Right hindlimb (tissue), 1 donor: ENCODE measurements at places on chromosomes 16 and 17.

GRCh38 chr16:90001761-90002503 is 17.3 kb downstream of the DBNDD1 start:
- DNase-seq: no peak

DNA sequence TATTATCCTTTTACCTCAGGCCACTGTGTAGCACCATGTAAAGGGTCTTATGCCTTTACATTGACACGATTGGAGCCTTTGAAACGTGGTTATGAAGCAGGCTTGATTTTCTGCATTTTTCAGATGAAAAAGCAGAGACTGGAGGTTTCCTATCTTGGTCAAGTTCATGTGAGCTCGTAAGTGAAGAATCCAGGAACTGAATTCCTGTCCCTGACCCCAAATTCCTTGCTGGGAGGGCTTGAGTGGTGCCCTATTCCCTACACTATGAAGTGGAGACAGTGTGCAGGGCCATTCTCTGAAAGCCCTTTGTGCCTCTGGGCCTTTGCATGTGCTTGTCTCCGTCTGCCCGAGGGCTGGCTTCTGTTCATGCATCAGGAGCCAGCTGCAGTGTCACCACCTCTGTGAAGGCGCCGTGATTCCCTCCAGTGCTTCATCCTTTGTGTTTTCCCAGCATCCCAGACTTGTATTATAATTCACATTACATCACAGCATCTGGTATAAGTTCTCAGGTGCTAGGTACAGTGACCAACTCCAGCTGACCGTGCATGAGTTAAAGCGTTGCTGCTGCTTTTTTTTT is 181.1 kb downstream of the SNX29 start:
- DNase-seq: no peak

GRCh38 chr17:46046957-46047356 is 47.9 kb downstream of the STH start:
- no peak for DNase-seq

- DNase-seq: no peak
Measured at GRCh38 chr16:61547626-61548025, 488.6 kb downstream of the CDH8 start.

DNA sequence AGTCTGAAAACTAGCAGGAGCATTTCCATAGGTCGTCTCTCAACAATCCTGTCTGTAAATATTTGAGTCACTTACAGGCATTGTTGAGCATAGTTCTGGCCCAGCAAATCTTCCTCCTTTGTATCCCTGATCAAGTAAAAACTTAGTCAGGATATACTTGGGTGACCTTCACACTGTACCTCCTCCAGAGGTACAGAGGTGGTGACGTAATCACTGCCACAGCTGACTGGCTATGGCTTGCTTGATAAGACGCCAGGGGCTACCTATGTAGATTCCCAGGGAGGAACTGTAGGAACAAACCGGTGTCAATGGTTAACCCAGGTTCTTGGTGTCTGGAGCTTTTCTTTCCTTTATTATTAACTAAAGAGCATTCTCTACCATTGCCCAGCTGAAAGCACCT is at the start of gene KCNJ16:
KCNJ16 (plus strand) TSS at position 270 of the 400 bp plus-strand sequence. CDS start 56,863 bp downstream, outside the sequence.
- DNase-seq: no peak

DNA sequence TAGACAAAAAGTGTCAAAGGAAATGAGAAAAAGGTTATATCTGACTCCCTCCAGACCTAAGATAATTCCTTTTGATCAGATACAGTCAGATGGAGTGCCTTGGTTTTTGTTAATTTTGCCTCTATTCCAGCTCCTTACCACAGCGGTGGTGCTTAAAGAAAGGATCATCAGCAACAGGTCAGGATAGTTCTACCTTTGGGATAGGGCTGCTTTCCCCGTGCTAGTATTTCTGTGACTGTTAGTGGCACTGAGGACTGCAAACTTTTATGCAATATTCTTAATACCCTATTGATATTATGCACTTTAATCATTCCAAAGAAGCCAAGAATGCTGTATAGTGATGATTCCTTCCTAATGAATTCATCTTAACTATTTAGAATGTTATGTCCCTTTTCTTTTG is 24.5 kb downstream of the NQO1 start:
- DNase-seq: no peak

GRCh38 chr17:76039121-76039520 is 12.0 kb upstream of the EVPL start:
- no peak for DNase-seq

- peak; percentile 85 for DNase-seq
Measured at GRCh38 chr17:40556884-40557414, 8.3 kb downstream of the CCR7 start.

DNA sequence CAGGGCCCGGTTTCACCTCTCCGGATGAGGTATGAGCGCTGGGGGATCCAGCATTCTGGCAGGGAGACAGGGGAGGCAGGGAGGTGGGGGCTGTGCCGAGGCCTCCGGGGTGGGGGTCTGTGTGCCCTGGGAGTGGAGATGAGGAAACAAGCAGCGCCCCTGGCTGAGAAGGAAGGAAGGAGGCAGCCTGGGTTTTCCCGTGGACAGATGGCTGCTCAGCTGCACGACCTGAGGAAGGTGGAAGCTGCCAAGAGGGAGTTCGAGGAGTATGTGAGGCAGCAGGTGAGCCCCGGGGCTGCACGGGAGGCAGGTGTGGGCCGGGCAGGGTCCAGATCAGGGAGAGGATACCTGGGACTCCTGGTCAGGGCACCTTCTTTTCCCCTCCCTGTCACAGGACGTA is 4.3 kb downstream of the RNF112 start:
- no peak for DNase-seq

DNA sequence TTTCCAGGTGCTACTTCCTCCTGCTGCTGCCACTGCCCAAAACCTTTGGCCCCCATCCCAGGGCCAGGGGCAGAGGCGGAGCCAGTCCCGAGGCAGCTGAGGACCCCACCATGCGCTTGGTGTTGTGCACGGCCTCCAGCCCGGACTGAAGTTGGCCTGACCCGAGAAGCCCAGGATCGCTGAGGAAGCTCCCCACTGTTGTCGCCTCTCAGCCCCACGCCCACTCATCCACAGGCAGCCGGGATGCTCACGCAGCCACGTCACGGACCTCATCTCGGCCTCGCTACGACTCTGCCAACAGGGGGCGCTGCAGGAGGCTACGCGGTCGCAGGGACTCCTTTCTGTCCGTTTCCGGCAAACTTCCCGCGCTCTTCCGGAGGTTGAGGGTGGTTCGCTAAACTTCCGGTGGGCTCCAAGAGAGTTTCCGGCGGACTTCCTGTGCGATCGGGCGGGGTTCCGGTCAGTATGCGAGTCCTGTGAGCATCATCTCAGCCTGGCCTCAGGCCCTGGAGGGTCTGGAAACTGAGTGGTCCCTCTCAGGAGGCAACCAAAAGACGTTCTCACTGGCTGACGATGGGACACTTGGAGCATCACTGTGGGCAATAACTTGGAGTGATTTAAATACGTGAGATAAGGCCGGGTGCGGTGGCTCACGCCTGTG is 12.4 kb downstream of the ZG16B start:
- DNase-seq: peak; percentile 64

DNA sequence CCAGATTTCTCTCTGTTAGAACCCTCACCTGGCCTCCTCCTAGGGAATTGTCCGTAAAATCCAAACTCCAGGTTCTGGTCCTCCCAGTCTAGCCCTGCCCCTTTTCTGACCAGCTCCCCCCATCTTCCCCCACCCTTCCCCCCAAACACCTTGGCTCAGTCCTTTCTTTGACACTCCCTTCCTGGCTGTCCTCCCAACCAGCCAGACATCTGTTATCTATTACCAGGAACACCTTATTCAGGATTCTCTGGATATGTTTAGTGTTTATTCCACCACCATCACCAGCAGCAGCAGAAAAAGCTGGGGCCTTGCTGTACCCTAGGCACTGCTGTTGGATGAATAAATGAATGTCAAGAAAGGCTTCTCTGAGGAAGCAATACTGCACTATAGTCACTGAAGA is 4.0 kb upstream of the CMTM3 start:
- DNase-seq: no peak

GRCh38 chr17:50146230-50146926 is 4.1 kb downstream of the PPP1R9B start:
- DNase-seq: peak; percentile 18

GRCh38 chr17:27320222-27320560 is 26.3 kb downstream of the WSB1 start:
- no peak for DNase-seq

GRCh38 chr16:55043499-55043898 is 112.8 kb downstream of the IRX5 start:
- DNase-seq: no peak

- no peak for DNase-seq
Measured at GRCh38 chr17:7572338-7572587, 7.2 kb upstream of the CD68 start.

GRCh38 chr17:17978481-17979424 is 6.1 kb downstream of the DRC3 start:
- no peak for DNase-seq

GRCh38 chr17:63040816-63041215 is 74.8 kb downstream of the TANC2 start:
- DNase-seq: no peak

DNA sequence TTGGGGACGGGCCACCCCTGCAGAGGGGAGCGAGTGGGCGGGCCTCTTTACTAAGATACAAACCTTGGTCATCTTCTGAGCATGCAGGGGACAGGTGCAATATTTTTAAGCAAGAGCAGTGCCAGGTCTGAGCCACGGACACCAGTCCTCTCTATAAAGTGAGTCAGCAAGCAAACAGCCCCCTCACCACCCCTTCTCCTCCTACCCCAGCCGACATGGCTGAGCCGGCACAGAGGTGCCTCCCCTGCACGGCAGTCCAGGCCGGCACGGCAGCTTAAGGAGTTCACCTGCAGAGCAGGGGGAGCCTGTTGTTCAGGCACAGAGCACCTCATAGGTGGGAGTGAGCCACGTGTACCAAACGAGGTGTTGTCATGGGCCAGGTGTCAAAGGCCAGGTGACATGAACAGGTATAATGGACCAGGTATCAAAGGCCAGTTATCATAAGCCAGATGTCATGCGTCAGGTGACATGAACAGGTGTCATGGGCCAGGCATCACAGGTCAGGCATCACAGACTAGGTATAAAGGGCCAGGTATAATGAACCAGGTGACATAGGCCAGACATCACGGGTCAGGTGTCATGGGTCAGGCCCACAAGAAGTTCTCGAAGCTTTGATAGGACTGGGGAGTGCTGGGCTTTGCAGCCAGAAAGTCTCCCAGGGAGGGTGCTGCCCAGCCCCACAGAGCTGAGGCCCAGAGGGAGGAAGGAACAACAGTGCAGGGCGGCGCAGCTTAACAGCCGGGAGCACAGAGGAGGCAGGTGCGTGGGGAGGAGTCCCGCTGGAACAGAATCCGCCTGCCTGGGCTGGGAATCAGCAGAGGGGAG is 42.6 kb upstream of the ZNF469 start:
- DNase-seq: no peak

GRCh38 chr16:13951611-13952010 is 31.7 kb downstream of the ERCC4 start:
- DNase-seq: no peak

- DNase-seq: no peak
Measured at GRCh38 chr17:33469421-33469820, 176.3 kb upstream of the ASIC2 start.

GRCh38 chr16:5042574-5043171 is 8.9 kb upstream of the NAGPA start:
- no peak for DNase-seq

DNA sequence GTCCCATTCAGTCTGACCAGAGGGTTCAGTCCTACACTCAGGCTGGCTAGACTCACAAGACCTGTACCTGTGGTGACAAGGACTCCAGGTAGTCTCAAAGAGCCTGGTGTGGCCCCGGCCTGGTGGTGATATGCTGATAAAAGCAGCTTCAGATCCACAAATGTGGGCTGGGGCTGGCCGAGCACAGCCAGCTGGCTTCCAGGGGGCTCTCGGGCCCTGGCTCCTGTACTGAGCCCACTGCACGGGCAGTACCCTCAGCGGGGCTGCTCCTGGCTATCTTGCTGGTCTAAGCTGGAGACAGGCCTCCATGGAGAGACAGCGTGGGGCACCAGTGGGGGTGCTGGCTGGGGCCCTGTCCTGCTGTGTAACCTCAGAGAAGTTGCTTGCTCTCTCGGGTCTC is 4.3 kb downstream of the SMIM5 start:
- DNase-seq: no peak

- DNase-seq: peak; percentile 42
Measured at GRCh38 chr17:69523244-69523861, 108.9 kb downstream of the MAP2K6 start.

DNA sequence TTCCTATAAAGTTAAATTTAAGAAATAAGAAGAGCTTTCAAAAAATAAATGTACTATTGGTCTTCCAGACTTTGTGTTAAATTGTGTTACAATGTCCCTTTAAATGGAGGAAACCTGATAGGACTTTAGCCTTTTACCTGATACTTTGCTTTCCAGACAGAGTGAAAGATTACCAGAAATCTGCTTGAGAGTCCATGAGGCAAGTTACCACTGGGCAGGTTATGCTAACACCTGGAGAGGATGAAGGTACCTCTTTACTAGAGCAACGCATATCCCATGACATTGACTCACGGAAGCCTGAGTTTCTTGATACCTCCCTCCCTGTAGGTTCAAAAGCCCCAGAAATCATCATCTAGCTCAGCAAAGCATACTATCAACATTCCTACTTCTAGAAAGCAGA is 143.9 kb upstream of the C17orf78 start:
- no peak for DNase-seq

GRCh38 chr17:1931844-1932579 is 93.1 kb downstream of the RTN4RL1 start:
- peak; percentile 81 for DNase-seq

- DNase-seq: peak; percentile 36
Measured at GRCh38 chr17:81365601-81366585, 29.4 kb upstream of the BAHCC1 start.

- no peak for DNase-seq
Measured at GRCh38 chr16:28318042-28318744, 25.9 kb downstream of the SBK1 start.

DNA sequence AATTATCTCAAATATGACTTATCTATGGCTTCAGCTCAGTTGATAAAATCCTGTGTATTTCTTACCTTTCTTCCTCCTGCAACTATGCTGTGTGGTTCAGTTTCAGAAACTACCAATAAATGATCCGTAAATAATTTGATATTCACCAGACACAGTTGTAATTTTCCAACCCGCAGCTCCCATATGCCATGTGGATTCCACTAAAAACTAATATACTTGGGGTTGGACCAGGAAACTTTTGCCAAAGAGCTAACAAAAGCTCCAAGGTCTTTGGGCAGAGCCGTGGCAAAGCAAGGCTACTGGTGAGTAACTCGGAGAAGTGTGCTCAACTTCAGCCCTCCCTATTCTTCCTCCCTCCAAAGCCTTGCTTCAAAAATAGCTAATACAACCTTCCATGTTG is 2.3 kb upstream of the CHST6 start:
- DNase-seq: no peak
